CD4-positive, alpha-beta T cell treated with Interleukin-10 for 1 hour (primary cell): ENCODE measurements at places on chromosomes 13 and 19.

DNA sequence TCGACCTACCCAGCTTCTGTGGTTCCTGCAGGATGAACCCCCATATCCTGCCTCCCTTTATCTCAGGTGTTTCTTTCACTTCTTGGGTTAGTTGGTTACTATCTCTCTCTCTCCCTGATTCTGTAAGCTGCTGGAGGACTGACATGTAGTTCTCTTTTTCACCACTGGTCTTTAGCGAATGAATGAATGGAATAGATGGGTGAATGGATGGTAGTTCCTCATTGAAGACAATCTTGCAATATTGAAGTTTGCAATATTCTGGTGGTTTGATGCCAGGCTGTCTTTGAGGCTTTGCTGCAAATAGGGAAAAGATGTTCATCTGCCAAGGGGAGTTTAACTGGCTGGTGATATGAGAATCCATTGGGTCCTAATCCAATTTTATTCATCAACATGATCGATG is 120.2 kb downstream of the UBL3 start:
- no peak for DNase-seq

DNA sequence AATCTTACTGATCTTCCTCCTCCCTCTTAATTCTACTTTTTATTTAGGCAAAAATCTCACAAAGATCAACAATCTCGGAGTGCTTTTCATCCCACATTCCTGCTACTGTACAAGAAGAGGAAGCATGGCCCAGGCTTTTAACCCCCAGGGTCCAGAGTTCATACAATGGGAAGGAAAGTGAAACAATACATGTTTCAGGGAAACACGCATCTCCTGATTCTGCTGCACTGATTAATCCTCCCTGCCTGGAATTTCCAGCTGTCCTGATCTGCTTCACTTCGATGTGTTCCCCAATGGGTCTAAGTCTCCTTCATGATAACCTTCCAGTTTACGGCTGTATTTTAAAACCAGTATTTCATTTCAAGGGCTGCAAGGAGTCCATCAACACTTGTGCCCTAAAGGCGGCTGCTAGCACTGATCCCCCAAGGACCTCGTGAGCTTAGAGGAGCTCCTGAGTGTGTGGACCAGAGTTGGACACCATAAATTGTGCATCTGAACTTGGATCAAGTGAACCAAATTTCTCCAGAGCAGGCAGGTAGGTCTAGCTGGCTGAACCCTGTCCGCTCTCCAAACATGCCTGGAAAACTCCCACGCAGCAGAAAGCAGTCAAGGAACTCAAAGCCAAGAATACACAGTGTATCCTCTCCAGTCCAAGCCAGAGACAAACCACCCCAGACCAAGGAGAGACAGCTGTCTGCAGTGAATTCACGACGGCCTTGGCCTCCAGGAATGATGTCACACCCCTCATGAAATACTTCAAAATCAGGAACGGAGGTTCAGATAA is 44.3 kb downstream of the COL4A1 start:
- no peak for DNase-seq

GRCh38 chr19:510606-511100 is 3.4 kb downstream of the TPGS1 start:
- DNase-seq, result peak; percentile 96

- DNase-seq, result no peak
Observed at GRCh38 chr13:98410612-98411011, 166.3 kb downstream of the STK24 start.

- DNase-seq, result no peak
Observed at GRCh38 chr19:17602872-17603510, 47.5 kb downstream of the COLGALT1 start.

DNA sequence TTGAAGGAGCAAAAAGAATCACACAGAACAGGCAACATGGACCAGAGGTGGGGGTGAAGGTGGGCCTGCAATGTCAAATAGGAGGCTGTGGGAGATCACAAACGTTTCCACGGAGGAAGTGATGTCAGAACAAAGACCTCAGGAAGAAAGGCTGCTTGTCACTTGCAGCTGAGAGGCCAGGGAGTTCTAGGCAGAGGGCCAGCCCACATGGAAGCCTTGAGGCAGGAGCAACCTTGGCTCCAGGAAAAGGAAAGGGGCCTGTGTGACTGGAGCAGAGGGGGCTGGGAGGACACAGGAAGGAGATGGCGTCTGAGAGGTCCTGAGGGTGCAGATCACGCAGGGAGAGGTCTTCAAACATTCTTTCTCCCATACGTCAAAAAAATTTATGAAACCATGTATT is 16.3 kb downstream of the ZNF160 start:
- no peak for DNase-seq

- DNase-seq, result no peak
Observed at GRCh38 chr13:59166174-59166573, 997.6 kb downstream of the DIAPH3 start.

GRCh38 chr19:1952635-1953034 is 11.7 kb downstream of the CSNK1G2 start:
- DNase-seq, result no peak

- no peak for DNase-seq
Observed at GRCh38 chr13:26475176-26476110, 82.0 kb upstream of the WASF3 start.

DNA sequence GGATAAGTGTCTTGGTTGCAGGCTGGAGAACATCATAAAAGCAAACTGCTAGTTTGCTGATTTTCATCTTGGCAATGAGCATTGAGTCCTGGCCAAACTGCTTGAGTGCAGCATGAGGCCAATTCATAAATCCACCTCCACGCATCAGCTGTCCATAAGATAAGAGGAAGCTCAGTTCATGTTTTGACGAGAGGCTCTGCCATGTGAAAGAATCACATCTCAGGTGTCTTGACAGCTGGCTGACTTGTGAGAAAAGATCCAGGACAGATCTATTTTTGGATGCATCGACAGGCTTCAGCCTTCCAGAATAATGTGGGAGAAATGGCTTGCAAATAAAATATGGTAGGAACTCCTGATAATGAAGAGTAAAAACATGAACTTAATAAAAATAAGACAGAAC is 5.4 kb upstream of the ZNF682 start:
- no peak for DNase-seq

DNA sequence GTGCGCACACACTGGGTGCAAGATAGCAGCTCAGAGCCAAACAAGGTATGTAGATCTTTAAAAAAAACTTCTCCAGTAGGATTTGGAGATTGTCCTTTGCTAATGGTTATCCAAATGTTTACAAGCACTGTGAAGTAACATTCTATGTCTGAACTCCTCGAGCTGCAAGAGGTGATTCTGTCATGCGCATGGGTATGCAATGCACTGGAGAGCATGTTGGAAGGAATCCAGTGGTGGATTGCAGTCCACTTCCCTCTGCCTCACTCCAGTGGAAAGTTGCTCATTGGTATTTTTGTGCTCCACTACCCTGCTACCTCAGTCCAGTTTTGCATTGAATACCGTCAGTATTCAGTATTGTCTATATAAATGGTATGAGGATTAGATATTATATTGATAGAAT is 132.1 kb downstream of the ATP8A2 start:
- DNase-seq, result no peak

DNA sequence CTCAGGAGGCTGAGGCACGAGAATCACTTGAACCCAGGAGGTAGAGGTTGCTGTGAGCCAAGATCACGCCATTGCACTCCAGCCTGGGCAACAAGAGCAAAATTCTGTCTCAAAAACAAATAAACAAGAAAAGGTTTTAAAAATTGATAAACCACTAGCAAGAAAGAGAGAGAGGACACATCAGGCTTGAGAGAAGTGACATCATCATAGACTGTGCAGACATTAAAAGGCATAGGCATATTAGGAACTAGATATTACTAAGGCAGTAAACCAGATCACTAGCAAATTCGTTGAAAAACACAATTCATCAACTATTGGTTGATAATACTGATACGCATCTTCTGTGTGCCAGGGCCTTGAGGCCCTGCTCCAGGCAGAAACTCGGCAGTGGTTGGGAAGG is 7.7 kb downstream of the A1BG start:
- DNase-seq, result no peak

GRCh38 chr13:81683521-81683920 is 1342.6 kb upstream of the SPRY2 start:
- DNase-seq, result no peak

- DNase-seq, result no peak
Observed at GRCh38 chr19:46624958-46625661, at the start of gene PTGIR. TSS of gene PTGIR (minus strand) at chr19:46625089. CDS start at chr19:46624225, 864 bp downstream.

- no peak for DNase-seq
Observed at GRCh38 chr13:80348314-80348713, 7.4 kb upstream of the SPRY2 start.

DNA sequence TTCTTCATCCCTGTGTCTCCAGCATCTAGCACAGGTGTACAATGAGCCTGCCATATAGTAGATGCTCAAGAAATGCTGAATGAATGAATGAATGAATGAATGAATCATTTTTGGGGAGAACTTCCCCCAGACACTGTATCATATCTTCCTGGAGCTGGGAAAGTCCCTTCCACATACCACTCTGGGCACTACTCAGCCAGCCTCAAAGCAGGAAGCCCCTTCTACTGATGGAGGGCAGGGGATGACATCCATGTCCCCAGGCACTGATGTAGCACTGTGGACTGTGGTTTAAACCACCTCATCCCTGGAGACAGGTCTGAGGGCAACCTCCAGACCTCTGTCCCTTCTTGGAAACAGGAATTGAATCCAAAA is 4.8 kb downstream of the GNA15 start:
- DNase-seq, result peak; percentile 31

DNA sequence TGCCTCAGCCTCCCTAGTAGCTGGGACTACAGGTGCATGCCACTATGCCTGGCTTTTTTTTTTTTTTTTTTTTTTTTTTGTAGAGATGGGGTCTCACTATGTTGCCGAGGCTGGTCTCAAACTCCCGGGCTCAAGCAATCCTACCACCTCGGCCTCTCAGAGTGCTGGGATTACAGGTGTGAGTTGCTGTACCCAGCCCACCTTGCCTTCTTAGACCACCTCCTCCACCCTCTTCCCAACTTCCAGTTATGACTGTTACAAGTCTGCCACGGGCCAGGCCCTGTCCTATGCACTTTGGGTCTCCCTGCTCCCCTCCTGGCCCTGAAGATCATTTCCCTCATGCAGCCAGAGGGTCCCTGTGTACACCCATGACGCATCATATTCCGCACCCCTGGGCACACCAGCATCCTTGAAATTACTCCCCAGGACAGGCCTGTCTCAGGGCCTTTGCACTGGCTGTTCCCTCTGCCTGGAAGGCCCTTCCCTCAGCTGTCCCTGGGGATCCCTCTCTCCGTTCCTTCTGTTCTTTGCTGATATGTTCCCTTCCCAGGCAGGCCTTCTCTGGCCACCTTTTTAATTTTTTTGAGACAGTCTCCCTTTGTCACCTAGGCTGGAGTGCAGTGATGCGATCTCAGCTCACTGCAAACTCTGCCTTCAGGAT is 3.0 kb downstream of the LGALS4 start:
- DNase-seq, result no peak

- DNase-seq, result no peak
Observed at GRCh38 chr13:25945596-25945995, 106.2 kb downstream of the SHISA2 start.

GRCh38 chr19:18086590-18087138 is at the start of gene IL12RB1:
TSS of gene IL12RB1 (minus strand) at chr19:18086934. CDS start at chr19:18086823, 111 bp downstream.
- DNase-seq, result peak; percentile 75

GRCh38 chr13:63490149-63490548 is 2074.5 kb upstream of the PCDH20 start:
- no peak for DNase-seq

DNA sequence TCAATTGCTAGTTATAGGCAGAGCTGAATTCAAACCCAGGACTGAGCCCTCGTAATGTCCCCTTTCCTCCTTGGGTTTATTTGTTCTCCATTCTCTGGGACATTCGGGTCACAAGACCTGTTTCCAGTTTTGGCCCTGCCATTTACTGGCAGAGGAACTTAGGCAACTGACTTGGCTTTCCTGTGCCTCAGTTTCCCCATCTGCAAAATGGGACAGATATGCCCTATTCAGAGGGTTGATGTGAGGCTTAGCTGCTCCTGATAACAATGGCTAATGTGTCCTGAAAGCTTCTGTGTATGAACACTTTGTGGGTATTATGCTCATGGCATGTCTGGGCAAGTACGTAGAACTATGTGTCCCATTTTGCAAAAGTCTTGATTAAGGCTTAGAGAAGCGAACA is 996 bp downstream of the ZNF524 start:
- DNase-seq, result no peak

GRCh38 chr13:94917824-94918223 is 205.5 kb upstream of the SOX21 start:
- no peak for DNase-seq

- DNase-seq, result no peak
Observed at GRCh38 chr13:72889495-72889894, 107.6 kb downstream of the PIBF1 start.

DNA sequence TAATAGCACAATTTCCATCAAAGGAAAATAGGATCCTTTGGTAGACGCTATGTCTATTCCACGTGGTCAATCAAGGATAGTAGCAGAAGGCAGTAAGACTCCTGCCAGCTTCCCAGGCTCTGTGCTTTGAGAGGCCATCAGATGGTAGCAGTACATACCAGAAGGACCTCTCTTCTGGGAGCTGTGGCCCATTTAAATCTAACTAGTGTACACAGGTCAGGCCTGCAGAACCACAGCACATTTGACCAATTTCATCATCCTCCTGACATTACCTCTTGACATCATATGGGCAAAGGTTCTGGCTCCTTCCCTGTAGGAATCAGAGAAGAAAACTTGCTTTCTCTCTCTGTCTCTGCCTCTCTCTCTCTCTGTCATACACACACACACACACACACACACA is 229.6 kb upstream of the HTR2A start:
- DNase-seq, result no peak

GRCh38 chr13:48575031-48575430 is 42.2 kb upstream of the RCBTB2 start:
- no peak for DNase-seq

- no peak for DNase-seq
Observed at GRCh38 chr19:10418235-10418484, 2.2 kb upstream of the PDE4A start.

DNA sequence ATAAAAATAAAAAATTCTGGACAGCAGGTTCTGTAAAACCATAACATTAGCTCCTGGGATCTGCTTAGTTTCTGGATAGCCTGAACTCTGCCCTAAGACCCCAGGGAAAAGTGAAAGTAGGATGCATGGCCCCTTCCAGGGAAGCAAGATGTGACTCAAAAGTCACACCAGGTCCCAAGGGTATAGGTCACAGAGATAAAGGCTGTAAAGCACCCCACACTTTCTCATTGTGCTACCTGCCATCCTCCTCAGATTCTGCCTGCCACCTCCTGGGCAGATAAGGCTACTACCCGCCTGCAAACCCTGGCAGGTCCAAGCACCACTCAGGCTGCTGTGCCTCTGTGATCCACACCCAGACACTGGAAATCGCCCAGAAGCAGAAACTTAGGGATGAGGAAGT is 20.6 kb downstream of the FFAR2 start:
- peak; percentile 77 for DNase-seq

- no peak for DNase-seq
Observed at GRCh38 chr19:35521124-35521743, 6.9 kb downstream of the SBSN start.

DNA sequence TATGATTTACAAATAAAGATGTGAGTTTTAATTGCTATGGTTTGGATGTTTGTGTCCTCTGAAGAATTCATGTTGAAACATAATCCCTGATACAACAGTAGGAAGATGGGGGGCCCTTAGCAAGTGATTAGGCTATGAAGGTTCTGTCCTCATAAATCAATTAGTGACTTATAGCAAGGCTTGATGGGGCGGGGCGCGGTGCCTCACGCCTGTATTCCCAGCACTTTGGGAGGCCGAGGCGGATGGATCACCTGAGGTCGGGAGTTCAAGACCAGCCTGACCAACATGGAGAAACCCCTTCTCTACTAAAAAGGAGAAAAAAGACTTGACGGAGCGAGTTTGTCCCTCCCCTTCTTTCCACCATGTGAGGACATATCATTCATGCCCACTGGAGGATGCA is 2486.5 kb upstream of the PCDH20 start:
- no peak for DNase-seq
